ENCODE measurements at places on chromosomes 4 and X.

DNA sequence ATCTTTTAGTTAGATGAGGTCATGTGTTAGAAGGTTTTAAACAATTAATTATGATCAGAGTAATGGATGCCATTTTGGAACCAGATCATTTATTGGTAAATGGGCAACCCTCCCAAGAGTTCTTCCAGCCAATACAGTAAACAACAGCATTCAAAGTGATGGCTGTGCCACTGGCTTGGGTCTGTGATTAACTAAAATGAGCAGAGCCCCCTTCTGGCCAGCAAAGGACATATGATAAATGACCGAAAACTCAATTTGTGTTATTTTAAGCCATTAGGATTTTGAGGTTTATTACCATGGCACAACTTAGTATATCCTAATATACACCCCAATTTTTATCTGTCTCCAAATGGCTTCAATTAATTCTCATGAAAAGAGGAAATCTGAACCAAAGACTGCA lies 90.8 kb upstream of the NPFFR2 start:
- ATAC-seq: no peak

DNA sequence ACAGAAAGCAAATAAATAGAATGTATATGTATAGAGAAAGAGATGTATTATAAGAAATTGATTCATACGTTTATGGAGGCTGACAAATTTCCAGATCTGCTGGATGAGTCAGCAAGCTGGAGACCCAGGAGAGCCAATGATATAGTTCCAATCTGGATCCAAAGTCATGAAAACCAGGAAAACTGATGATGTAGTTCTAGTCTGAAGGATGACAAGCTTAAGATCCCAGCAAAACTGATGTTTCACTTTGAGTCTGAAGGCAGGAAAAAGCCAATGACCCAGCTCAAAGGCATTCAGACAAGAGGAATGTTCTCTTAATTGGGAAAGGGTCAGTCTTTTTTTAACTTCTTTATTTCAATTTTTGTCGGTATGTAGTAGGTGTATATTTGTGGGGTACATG lies 102.6 kb downstream of the LHFPL1 start:
- no peak for ATAC-seq

DNA sequence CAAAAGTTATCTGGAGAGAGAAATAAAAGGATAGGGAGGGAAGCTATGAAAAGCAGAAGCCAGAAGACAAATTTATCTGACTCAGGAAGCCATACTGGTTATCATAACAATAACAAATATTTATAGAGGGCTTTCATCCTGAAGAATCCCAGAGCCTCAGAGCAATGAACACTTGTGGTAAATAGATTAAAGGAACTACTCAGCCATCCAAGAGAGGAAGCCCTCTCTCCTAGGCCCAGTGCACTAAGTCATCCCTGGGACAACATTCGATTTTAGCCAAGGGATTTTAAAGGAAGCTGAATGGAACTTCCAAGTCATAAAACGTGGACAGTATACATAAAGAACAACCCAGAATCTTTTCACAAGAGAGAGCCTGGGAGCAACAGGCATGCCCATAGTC lies 76.9 kb downstream of the COL4A6 start:
- no peak for ATAC-seq

DNA sequence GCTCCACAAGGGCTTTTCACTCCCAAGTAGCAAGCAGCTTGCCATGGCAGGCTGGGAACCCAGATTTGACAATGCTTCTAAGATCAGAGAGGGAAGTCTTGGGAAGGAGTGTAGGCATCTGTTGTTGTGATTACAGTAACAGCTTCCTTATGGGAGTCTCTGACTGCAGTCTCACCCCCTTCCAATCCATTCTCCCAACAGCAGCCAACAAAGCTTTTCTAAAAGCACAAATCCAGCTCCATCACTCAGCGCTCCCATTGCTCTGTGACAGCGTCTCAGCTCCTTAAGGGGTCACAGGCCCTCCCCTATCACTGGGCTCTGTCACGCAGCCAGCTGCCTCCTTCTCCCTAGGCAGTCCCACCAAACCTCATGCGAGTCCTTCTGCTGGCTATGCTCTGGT lies 7.1 kb downstream of the IGFBP7 start:
- ATAC-seq: no peak

GRCh38 chrX:12930150-12930549 lies 23.7 kb downstream of the TLR8 start:
- ATAC-seq: peak; percentile 48

DNA sequence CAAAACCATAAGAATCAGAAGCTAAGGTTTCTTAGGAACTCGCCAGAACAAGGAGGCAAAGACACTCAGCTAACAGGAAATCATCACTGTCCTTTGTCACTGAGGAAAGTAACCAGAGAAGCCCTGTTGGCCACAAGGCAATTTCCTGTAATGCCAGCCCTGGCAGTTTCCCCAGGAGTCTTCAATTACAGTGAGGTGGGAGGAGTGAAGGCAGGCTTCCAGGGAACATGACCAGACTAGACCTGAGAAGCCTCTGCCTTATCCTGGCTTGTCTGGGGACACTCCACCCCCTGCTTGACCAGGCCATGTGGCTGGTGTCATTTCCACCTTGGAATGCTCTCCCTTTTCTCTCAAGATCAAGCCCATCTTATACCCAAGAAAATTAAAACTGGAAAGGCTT lies 125.3 kb downstream of the COL4A6 start:
- ATAC-seq: no peak

- ATAC-seq: no peak
Observed at GRCh38 chr4:8290701-8290970, 21.1 kb downstream of the HTRA3 start.

- ATAC-seq: no peak
Observed at GRCh38 chr4:186723292-186724057, at the start of gene FAT1. Gene FAT1 (minus strand): TSS chr4:186723856. CDS start chr4:186709827, 14,029 bp downstream.

GRCh38 chr4:187608001-187608421 lies 387.6 kb upstream of the ZFP42 start:
- no peak for ATAC-seq

DNA sequence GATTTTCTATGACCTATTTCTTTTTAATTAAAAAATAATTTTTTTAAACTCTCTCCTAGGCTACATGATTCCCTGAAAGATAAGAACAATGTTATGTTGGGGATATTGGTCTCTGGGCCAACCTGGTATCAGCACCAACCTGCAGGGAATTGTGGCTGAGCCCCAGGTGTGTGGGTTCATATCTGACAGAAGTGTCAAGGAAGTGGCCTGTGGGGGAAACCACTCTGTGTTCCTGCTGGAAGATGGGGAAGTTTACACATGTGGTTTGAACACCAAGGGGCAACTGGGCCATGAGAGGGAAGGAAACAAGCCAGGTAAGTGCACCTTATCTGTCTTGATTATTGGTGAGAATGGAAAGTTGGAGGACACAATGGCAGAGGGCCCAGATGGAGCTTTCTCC lies 13.5 kb downstream of the HERC3 start:
- peak; percentile 16 for ATAC-seq

GRCh38 chr4:109408711-109409110 lies 24.9 kb upstream of the SEC24B start:
- no peak for ATAC-seq

- peak; percentile 32 for ATAC-seq
Observed at GRCh38 chr4:184722798-184723197, 11.1 kb downstream of the CENPU start.

DNA sequence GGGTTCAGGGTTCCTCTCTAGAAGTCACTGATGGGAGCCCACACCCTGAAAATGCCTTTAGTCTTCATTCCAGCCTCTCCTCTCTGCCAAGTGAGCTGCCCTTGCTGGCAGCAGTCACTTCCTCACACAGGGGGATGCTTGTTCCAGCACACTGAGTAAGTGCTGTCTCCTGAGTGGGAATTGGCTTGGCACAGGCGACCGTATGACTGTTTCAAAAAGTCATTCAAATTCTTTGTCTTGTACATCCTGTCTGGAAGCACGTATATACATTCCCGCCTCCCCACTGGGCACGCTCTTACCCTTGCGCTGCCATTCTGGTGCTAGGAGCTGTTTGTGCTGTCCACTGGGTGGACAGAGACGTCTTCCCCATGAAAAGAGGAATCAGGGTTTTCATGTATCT lies 40.2 kb upstream of the CD99 start:
- no peak for ATAC-seq

GRCh38 chrX:13334491-13334890 lies 14.6 kb upstream of the ATXN3L start:
- ATAC-seq: no peak

- no peak for ATAC-seq
Observed at GRCh38 chr4:54120518-54120917, 20.6 kb downstream of the GSX2 start.

DNA sequence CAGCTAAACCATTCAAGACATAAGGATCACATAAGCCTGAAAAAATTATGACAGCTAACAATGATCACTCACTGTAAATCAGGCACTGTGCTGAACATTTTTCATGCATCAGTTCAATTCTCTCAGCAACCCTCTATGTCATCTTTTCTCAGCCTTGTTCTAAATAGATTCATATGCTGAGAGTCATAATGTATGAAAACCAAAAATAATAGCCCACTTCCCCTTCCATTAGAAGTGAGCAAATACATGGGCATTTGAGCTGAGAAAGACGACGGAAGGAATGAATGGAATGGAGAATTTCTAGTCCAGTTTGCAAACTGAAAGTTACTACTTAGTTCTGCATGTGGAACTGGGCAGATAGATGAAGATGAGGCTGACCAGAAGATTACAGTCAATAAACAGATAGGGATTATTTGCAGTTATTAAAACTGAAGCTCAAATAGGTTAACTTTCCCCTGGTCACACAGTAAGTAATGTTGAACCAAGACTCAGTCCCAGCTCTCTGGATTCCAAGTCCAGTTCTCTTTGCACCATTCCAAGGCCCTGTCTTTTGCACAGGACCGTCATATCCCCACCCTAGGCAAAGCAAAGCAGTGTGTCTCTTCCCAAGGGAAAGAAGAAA lies 1.6 kb upstream of the SH3RF1 start:
- no peak for ATAC-seq

GRCh38 chr4:165635381-165635780 lies 237.7 kb upstream of the TLL1 start:
- ATAC-seq: no peak

GRCh38 chr4:16021804-16022560 lies 59.0 kb upstream of the FGFBP2 start:
- ATAC-seq: no peak

DNA sequence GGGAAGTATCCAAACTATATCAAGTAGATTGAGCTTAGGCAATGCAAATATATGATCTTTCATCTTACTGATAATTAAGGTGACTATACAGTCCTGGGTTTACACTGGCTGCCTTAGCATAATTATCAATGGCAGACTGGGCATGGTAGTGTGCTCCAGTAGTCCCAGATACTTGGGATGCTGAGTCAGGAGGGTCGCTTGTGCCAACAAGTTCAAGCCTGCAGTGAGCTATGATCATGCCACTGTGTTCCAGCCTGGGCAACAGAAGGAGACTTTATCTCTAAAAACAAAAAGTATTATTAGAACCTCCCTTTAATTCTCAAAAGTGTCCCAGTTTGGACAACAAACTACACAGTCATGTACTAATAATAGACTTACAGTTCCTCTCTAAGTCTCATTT lies 99.4 kb upstream of the RASGEF1B start:
- ATAC-seq: no peak

GRCh38 chrX:26918631-26919030 lies 544.5 kb downstream of the PPP4R3C start:
- no peak for ATAC-seq

GRCh38 chrX:109826954-109827708 lies 94.1 kb upstream of the ACSL4 start:
- peak; percentile 29 for ATAC-seq

GRCh38 chr4:38728631-38729141 lies 54.1 kb downstream of the TLR10 start:
- ATAC-seq: no peak

DNA sequence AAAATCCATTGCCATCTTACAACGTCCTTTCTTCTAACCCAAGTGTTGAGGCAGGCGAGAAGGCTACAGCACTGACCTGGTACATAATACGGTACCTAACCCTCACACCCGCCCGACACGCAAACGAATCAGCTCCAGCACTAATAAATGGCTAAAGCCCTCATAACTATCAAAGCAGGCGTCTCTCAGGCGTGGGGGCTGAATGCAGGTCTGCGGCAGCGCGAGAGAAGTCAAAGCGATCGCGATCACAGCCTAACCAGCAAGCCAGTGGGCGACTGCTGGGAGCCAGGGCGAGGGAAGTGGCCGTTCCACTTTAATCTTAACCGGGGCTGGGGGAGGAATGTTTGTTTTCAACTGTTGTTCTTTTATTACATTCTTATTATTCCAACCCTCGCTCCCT lies 1.5 kb downstream of the CDX4 start:
- ATAC-seq: no peak

DNA sequence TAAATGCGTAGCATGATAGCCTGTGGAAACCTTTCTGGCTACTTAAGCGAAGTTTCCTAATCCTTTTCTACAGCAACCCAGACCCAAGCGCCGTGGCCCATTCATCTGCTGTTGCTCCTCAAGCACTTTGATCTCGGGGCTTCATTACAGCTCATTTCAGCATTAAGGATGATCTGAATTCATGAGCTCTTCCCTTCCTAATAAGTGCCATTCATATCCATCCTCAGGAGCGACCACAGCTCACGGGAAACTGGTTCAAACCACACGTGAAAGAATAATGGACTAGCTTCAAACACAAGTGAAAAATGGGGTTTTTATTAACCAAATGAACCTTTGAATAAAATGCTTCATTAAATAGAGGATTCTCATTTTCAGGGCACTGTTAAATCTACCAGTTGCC lies 202.6 kb upstream of the LEF1 start:
- no peak for ATAC-seq

DNA sequence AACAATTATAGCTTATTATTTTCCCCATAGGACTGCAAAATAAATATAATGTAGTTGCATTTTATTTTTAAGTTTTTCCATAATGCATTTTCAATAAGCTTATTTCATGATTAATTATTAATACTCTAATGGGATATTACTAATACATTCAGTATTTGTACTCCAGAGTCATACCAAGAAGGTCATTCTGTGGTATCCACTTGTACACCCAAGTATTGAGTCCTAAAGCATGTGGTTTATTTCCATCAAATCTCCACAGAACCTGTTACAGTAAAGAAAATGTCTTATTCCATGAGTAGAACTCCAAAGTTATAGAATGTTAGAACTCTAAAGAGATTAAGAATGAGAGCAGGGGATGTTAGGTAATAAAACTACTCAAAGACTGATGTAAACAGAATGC lies 30.6 kb downstream of the UGT2A3 start:
- no peak for ATAC-seq

- peak; percentile 34 for ATAC-seq
Observed at GRCh38 chr4:87306056-87306455, 16.6 kb downstream of the HSD17B13 start.

DNA sequence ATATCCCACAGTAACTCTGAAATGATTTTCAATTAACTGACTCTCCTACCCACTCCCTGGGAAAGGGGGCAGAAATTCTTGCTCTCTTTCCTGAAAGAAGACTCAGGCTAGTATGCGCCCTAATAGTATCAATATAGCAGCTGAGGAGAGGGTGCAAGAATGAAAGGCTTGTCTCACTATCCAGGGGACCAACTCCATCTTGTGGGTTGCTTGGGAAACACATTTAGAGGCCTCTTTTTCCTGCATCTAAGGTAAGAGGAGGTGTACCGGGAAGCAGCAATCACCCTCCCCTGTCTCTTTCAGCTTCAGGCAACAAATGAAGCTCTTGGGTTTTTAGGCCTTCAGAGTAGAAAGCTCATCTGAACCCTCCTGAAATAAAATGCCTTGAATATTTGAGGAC lies 11.3 kb downstream of the TMEM255A start:
- no peak for ATAC-seq

- ATAC-seq: no peak
Observed at GRCh38 chrX:94576367-94577004, 902.5 kb downstream of the FAM133A start.

- ATAC-seq: no peak
Observed at GRCh38 chrX:151929126-151929525, 16.4 kb downstream of the MAGEA4 start.
